ENCODE measurements at places on chromosomes 3 and 15. TPM values are rescaled to one million over a fixed set of nuclear protein-coding genes. Genes with fewer than 3 reads are reported as not detected.

- DNase-seq, result no peak
These were observed 20.6 kb downstream of the FAN1 start for GRCh38 chr15:30924353-30924752.

- DNase-seq, result no peak
These were observed 99.1 kb downstream of the CPN2 start for GRCh38 chr3:194251891-194252560.

DNA sequence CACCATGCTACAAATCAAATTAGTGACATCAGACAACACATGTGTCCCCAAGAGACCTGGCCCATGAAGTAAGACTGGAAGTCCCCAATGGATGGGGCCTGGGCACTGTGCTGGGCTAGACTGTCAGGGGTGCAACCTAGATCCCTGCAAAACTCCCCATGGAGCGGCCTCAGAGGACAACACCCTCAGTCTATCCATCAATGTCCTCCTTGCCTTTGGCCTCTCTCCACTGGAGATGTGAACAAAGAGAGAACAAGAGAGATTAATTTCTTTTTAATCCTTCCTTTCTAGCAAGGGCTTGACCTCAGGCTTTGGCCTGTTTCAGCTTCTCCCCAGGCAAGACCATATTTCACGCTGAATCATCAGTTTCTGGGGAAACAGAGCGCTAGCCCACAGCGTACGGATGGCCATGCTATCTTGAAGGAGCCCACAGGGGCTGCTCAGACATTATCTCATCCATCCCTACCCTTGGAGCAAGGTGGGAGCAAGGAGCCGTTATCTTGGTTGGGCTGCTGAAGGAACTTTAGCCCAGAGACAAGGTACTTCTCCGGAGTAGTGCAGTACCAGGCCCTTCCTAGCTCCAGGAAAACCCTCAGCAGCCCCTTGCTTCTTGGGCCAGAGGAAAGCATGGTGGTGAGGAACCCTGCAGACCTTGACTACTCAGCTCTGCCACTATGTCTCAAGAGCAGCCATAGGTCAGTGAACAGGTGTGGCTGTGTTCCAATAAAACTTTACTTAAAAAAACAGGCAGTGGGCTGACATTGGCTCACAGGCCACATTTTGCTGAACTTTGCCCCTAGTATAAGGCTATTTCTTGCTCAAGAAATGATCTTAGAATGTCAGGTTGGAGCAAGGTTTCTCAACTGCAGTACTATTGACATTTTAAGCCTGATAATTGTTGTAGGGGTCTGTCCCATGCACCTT is 72.7 kb upstream of the WNT5A start:
- no peak for DNase-seq

GRCh38 chr15:27575521-27575920 is 523.6 kb downstream of the OCA2 start:
- no peak for DNase-seq

The FHIT gene
- 54.9 TPM for total RNA-seq

- no peak for DNase-seq
These were observed 868 bp upstream of the GADL1 start for GRCh38 chr3:30895329-30895728.

The RLBP1 gene
- total RNA-seq, result not detected

- DNase-seq, result no peak
These were observed 6.6 kb upstream of the HESX1 start for GRCh38 chr3:57206423-57206822.

The MYL3 gene
- total RNA-seq, result not detected

DNA sequence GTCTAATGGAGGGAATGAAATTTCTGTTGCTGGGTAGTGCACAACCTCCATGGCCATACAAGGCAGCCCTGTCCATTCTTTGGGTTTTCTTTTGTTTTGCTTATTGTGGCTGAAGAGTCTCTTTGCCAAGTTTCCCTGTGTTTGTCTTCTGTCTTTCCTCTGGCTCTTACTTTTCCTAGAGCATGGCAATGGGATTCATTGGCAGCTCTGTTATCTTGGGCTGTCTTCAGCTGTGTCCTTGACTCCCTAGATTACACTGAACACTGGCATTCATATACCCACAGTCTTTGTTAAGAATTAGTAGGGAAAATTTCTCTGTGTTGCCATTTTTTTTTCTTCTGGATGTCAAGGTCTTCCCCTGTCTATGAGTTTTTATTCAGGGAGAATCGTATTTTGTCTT is 16.1 kb upstream of the DCBLD2 start:
- no peak for DNase-seq

The CYP11A1 gene
- 0.21 TPM for total RNA-seq

DNA sequence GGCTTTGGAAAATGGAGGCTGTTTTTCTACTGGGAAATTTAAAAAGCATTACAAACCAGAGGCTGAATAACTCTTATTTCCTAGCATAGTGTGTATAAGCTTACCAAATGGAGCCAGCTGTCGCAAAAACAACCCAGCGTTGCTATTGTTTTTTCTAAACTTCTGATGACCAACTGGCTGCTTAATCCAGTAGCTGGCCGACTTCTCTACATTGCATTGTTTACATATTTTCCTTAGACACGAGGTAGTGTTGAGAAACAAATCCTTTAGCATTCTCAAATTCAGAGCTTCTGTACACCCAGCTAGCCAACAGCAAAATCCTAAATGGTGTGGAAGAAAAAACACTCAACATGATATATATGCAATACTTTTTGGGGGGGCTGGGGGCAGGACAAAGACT is 161.0 kb upstream of the ADAMTS9 start:
- DNase-seq, result no peak
